ENCODE measurements at places on chromosomes 12 and 14. TPM values are rescaled to one million over a fixed set of nuclear protein-coding genes. Genes with fewer than 3 reads are reported as not detected.

RALGAPA1 gene
- total RNA-seq = 26.8 TPM

RAB5B gene
- 81.8 TPM for total RNA-seq

CAPS2 gene
- total RNA-seq = 3.0 TPM

KRT77 gene
- not detected for total RNA-seq

ITFG2 gene
- 6.3 TPM for total RNA-seq

PARP11 gene
- total RNA-seq = 0.73 TPM

PPP4R3A gene
- total RNA-seq = 38.8 TPM

GRCh38 chr14:95620659-95621059 is 65.6 kb upstream of the TCL1B start:
- DNase-seq = no peak
- no peaks in the 10 kb centered on the region for H3K4me1 ChIP-seq
- H3K4me3 ChIP-seq = no peak overlapping the region
- no peaks in the 10 kb centered on the region for H3K27me3 ChIP-seq
- H3K36me3 ChIP-seq = no peaks in the 10 kb centered on the region

DNA sequence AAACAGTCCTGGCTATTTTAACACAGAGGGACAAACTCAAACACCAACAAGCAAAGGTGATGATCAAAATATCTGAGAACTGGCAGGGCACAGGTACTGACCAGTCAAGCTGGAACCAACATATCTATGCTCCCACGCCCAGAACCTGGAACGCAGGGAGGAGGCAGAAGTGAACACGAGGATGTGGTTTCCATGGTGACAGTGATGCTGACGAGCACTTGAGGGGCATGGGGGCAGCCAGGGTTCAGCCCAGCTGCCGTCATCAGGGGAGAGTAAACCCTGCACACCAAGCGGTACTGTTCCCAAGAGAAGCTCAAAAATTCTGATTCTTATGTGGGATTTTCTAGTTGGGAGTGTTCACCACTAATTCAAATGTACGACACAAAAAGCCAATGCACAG is 113.6 kb upstream of the SFSWAP start:
- H3K4me1 ChIP-seq = no peaks in the 10 kb centered on the region
- no peaks in the 10 kb centered on the region for H3K36me3 ChIP-seq
- no peak for DNase-seq
- no peak overlapping the region for H3K27ac ChIP-seq
- no peaks in the 10 kb centered on the region for H3K27me3 ChIP-seq

DNA sequence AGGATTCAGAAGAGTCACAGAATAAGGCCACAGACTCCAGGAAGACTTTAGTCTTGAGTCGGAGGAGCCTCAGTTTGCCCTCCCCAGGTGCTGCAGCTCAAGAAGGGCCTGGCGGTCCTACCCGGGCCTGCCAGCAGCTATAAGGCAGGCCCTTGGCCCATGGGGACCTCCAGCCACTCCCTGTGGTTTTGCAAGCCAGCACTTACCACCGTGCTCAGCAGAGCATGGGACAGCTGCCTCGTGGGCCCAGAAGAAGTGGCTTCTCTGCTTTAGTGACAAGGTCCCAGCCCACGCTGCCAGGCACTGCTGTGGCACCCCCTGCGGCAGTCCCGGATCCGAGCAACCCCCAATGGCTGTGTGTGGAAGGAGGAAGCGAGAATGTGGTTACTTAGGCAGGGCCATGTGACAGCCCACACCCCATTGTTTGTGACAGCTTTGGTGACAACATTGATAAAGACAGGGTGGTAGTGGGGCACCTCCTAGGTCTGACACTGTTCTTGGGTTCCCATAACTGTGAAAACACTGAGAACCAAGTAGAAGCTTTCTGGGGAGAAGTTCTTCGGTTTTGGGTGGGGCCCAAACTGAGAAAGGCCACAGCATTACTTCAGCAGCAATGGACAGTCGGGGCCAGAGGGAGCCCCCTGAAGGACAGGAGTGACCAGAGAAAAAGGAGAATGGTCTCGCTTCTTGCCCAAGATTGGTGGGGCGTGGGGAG is at the start of gene SELPLG:
Gene SELPLG (minus strand): TSS at position 361 of the 715 bp plus-strand sequence. CDS start 9,587 bp downstream, outside the sequence.
- H3K4me1 ChIP-seq = peaks cover 12% of the 10 kb centered on the region
- H3K27me3 ChIP-seq = no peaks in the 10 kb centered on the region
- H3K36me3 ChIP-seq = no peaks in the 10 kb centered on the region
- DNase-seq = peak; percentile 59
- H3K27ac ChIP-seq = peak within 1 kb of the TSS; percentile 48

DNA sequence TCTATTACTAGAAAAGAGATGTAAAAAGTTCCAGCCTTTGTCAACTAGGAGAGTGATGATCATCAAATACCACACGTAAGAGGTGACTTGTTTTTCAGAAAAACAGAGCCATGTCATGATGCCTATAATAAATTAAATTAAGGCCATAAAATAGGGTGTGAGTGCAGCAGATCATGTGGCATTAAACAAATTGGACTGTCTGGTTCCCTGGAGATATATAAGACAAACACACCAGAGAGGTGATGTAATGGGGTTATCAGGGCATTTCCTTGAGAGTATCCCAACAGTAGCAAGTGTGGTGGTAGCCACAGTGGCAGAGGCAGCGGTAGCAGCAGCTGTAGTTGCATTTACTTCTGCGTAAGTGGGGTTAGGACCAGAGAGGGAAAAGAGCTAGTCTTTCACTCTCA is 14.6 kb upstream of the GALNT6 start:
- no peak overlapping the region for H3K4me3 ChIP-seq
- no peaks in the 10 kb centered on the region for H3K36me3 ChIP-seq
- no peak overlapping the region for H3K27ac ChIP-seq
- H3K4me1 ChIP-seq = no peaks in the 10 kb centered on the region
- H3K27me3 ChIP-seq = no peaks in the 10 kb centered on the region

- H3K27ac ChIP-seq = no peak overlapping the region
- no peak overlapping the region for H3K4me3 ChIP-seq
- DNase-seq = no peak
- no peaks in the 10 kb centered on the region for H3K36me3 ChIP-seq
- no peaks in the 10 kb centered on the region for H3K27me3 ChIP-seq
- no peaks in the 10 kb centered on the region for H3K4me1 ChIP-seq
Observed at GRCh38 chr14:55088356-55088755, 36.9 kb downstream of the MAPK1IP1L start.

DNA sequence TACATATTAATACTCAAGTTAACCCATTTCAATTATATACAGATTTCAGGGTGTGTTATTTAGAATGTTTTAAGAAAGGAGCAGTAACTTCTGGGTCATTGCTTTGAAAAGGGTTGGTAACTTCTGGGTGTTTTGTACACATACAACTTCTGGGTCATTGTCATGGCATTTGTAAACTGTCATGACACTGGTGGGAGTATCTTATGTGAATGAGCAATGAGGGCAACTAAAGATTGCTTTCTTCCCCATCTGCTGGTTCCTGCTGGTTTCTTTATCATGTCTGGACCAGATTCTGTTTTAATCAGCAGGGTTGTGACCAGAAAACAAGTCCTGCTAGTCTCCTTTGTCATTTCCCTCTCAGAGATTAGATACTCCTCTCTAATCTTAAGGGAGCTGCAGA is 713.3 kb downstream of the LRFN5 start:
- no peaks in the 10 kb centered on the region for H3K27me3 ChIP-seq
- no peaks in the 10 kb centered on the region for H3K4me1 ChIP-seq
- H3K27ac ChIP-seq = no peak overlapping the region
- H3K36me3 ChIP-seq = no peaks in the 10 kb centered on the region
